ENCODE measurements at places on chromosomes 7 and 10. TPM values are rescaled to one million over a fixed set of nuclear protein-coding genes. Genes with fewer than 3 reads are reported as not detected.

GNGT1 gene
- total RNA-seq = not detected

UBN2 gene
- 2.3 TPM for total RNA-seq

ENO4 gene
- 0.06 TPM for total RNA-seq

C10orf62 gene
- not detected for total RNA-seq

SLC13A1 gene
- not detected for total RNA-seq

GRID2IP gene
- not detected for total RNA-seq

LOXL4 gene
- total RNA-seq = 1.7 TPM

CREB5 gene
- 3.6 TPM for total RNA-seq

OR2A7 gene
- not detected for total RNA-seq

CAMK2B gene
- 0.12 TPM for total RNA-seq

WIPF3 gene
- total RNA-seq = 0.39 TPM

TUBAL3 gene
- 0.34 TPM for total RNA-seq

ZNF239 gene
- 2.4 TPM for total RNA-seq

RPEL1 gene
- total RNA-seq = 0.07 TPM

NPVF gene
- total RNA-seq = not detected

PRSS37 gene
- total RNA-seq = not detected

RPA3 gene
- 100 TPM for total RNA-seq

C7orf33 gene
- total RNA-seq = not detected
